ENCODE measurements at places on chromosomes 4 and X.

GRCh38 chr4:153646978-153647377 is 37.1 kb upstream of the TLR2 start:
- no peak for DNase-seq

- no peak for DNase-seq
Observed at GRCh38 chrX:18558799-18559198, 113.1 kb downstream of the RS1 start.

- DNase-seq, result no peak
Observed at GRCh38 chr4:147640331-147640730, 23.1 kb downstream of the TMEM184C start.

- no peak for DNase-seq
Observed at GRCh38 chr4:81304871-81305270, 89.8 kb upstream of the PRKG2 start.

DNA sequence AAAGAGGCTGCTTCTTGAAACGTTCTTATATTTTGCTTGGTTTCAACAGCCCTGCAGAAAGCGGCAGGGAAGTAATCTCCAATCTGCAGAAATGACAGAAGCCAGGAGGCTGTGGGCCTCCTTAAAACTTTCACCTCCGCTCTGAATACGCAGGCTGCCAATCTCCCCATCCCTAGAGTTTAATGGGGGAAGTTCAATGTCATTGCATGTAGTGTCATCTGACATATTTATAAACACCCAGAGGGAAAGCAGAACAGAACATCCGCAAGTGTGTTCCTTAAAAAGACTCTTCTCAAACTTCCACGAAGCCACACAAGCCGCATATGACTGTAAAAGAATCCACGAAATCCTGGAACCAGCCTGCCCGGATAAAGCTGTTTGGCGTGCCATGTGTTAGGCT is 148.8 kb upstream of the TBL1X start:
- DNase-seq, result no peak

Data from right forelimb (tissue), 1 donor.